ENCODE measurements at places on chromosomes 4 and X. TPM values are rescaled to one million over a fixed set of nuclear protein-coding genes. Genes with fewer than 3 reads are reported as not detected.

DNA sequence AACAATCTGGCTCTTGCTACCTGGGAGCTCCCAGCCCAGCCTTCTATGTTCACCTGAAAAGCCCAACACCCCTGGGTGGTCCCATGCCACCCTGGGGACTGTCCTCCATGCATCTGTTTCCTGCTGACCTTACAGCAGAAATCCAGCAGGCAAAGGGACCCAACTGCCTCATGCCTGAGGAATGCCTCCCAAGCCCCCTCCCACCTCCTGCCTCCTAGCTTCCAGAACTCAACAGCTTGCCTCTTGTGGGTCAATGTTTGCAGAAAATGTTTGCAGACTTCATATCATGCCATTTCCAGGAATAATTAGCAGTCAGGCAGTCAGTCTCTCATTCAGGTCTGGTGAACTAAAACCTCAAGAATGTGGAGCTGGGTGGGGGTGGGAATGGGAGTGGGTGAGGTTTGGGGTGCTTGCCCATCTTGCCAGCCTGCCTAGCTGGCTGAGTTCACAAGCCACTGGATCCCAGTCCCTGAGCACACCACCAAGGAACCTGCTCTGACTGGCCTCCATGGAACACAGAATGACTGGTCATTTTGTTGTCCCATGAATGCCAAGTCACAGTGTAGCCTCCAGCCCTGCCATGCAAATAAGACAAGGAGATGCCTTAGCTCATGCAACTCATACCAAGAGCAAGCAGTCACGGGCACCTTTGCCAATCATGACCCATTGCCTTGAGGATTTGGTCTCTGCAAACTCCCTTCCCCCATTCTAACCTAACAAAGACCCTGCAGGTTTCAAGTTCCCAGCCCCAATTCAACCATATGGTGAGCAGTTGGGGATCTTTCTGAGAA lies 12.1 kb upstream of the PLAC1 start:
- DNase-seq, result no peak

GRCh38 chr4:165308166-165308565 lies 19.3 kb upstream of the MSMO1 start:
- no peak for DNase-seq

- no peak for DNase-seq
Observed at GRCh38 chrX:130645955-130646583, 244.3 kb downstream of the RBMX2 start.

- no peak for DNase-seq
Observed at GRCh38 chr4:81142744-81143143, 72.3 kb downstream of the PRKG2 start.

GRCh38 chr4:62119195-62119594 lies 919.1 kb downstream of the ADGRL3 start:
- DNase-seq, result no peak

OCIAD2 gene
- 9.3 TPM for total RNA-seq

SERPINA7 gene
- not detected for total RNA-seq

DNA sequence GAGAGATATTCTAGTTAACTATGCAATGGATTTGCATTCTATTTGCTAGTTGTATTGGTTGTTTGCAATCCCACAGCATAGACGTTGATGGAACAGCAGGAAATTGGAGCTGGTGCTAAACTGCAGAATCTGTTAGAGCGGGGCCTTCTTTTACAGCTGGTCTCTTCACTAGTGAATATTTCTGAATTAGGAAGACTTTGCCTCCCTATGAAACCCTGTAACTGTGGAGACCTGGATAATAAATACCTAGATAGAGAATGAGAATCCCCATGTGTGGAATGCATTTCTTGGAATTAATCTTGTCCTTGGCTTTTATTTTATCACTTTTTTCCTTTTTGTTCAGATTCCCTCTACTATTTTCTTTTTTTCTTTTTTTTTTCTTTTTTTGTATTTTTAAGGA lies 109.7 kb downstream of the SHROOM3 start:
- DNase-seq, result no peak

GRCh38 chr4:99510721-99511120 lies at the start of gene C4orf17:
Gene C4orf17 (plus strand): TSS chr4:99511021. CDS start chr4:99513082, 2,061 bp downstream.
- DNase-seq, result no peak

DNA sequence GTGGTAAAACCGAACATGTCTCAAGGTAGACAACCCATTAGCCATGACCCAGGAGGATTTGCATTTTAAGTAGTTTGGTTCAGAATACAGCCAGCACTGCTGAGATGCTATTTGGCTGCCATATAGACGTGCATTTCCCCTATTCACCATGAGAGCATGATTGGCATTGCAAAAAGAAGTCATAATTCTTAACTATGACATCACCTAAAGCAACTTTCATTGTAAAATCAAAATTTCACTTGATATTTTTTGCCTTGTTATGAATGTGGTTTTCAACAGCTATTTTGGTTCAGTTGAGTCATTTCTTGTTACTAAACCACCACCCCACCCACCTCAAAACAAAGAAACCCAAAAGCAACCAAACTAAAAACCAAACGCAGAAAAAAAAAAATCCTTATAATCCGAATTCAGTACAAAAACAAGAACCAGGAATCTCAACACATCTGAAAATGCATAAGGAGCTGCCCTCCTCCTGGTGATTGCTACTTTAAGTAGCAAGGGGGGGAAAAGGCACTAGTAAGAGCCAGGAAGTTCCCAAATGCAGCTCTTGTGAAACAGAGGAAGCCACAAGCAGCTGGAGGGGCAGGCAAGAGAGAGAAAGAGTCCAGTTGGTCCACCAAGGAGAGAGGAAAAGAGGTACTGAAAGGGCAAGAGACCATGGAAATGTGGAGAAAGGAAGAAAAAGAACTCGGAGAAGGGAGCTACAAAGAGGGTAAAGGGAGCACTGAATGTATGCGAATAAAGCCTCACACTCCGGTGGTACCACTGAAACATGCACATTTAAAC lies 3.1 kb downstream of the SLITRK4 start:
- no peak for DNase-seq

- no peak for DNase-seq
Observed at GRCh38 chrX:96430756-96431455, 253.7 kb upstream of the DIAPH2 start.

- DNase-seq, result no peak
Observed at GRCh38 chr4:46967631-46968030, 25.8 kb downstream of the GABRA4 start.

SULT1E1 gene
- not detected for total RNA-seq

DNA sequence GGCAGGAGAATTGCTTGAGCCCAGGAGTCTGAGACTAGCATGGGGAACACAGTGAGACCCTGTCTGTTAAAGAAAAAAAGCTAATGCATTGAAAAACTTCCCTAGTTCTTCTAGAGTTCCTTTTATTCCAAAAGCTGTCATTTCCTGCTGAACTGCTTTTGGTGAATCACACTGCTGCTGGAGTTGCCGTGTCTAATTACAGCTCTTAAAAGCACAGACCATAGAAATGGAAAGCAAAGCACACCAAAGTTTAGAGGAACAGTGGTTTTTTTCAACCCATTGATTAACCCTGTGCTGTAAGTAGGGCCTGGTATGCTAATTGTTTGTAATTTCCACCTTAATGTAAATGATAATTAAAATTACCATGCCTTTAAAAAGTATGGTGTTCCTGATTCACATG lies 52.4 kb downstream of the SEPTIN11 start:
- DNase-seq, result no peak
